ENCODE measurements at places on chromosomes 7 and 10.

DNA sequence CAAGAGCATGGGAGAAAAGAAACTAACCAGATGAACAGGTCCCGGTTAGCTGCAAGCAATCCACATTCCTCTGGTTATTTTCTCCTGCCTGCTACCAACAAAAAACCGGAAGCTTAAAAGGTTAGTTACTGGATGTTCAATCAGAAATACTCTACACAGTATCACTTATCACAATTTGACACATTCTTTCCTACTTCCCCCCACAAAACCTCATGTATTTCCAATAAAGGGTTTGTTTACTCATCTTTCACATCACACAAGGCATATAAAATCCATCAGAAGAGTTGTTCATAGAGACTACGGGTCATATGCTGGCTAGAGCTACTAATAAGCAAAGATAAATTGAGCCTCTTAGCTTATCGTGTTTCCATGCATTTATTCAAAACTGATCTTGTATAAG lies 4.8 kb downstream of the SLC25A28 start:
- DNase-seq = no peak

DNA sequence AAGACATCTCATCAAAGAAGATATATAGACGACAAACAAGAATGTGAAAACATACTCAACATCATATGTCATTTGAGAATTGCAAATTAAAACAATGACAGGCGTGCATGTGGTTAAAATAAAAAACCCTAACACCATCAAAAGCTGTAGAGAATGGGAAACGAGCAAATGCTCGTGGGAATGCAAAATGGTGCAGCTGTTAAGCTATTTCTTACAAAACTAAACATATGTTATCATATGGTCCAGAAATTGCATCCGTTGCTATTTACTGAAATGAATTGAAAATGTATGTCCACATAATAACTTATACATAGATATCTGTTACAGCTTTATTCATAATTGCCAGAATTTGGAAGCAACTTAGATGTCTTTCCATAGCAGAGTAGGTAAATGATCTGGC lies 574.4 kb downstream of the TNS3 start:
- DNase-seq = no peak

- DNase-seq = no peak
These were observed 81.1 kb downstream of the RGS10 start for GRCh38 chr10:119461380-119461779.

DNA sequence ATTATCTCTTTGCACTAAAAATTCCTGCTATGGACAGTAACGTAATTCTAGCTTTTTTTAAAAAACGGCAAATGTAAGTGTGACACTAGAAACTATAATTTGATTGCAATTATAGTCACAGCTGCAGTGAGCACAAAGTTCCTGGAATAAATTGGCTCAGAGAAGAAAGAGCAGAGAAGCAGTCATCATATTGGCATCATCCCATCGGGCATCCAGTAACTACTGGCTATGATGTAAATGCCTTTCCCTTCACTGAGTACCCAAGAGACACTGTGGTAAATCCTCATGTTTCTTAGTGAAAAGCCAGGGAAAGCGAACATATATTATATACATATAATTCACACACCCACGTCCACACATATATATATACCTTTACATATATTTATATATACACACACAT lies 43.6 kb downstream of the PIP4K2A start:
- peak; percentile 78 for DNase-seq

DNA sequence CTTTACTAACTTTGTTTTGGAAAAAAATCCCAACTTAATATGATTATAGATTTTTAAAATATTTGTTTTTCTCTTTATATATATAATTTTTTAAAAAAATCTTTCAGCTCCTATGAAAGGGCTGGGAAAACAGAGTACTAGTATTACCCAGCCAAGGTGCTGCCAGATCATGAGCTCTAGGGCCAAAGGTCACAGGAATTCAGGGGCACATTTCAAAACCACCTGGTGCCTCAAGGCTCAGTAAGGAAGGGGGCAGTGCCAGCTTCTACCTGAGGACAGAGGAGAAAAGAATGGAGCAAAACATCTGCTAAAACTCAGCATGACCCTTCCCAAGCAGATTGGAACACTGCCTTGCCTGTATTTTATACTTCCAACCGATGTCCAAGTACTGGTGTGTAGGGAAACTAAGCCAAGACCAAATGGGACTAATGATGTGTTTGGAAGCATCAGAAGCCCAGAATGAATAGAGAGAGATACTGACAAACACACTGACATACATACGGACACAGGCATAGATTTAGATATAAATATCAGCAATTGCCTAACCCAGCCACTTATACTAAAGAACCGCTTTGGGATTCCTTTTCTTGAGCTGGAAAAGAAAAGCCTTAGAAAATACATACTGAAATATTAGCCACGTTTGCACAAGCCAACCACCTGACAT lies 667.3 kb downstream of the PARD3 start:
- DNase-seq = no peak

DNA sequence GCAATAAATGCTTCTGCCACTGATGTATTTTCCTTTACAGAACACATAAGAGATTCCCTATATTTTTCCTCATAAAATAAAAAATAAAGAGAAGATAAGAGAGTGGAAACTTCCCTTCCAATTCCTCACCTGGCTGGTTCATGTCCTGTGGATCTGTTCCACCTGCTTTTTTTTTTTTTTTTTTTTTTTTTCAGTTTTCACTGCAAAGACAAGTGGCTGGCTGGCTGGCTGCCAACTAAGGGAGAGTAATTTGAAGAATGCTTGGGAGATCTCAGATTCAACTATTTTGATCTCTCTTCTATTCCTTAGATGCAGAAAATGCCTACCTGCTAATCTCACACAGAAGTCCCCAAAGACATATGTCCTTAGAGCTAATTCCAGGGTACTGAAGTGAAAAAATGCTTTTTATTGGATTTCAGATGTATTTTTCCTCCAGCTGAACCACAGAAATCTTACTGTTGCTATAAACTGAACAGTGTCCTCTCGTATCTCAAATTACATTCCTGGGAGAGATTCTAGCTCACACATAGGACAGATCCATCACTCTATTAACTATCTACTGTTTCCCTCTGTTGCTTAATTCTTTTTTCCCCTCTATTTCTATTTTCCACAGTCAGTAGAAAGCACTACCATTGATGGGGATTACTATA lies 120.8 kb downstream of the NRCAM start:
- DNase-seq = no peak

DNA sequence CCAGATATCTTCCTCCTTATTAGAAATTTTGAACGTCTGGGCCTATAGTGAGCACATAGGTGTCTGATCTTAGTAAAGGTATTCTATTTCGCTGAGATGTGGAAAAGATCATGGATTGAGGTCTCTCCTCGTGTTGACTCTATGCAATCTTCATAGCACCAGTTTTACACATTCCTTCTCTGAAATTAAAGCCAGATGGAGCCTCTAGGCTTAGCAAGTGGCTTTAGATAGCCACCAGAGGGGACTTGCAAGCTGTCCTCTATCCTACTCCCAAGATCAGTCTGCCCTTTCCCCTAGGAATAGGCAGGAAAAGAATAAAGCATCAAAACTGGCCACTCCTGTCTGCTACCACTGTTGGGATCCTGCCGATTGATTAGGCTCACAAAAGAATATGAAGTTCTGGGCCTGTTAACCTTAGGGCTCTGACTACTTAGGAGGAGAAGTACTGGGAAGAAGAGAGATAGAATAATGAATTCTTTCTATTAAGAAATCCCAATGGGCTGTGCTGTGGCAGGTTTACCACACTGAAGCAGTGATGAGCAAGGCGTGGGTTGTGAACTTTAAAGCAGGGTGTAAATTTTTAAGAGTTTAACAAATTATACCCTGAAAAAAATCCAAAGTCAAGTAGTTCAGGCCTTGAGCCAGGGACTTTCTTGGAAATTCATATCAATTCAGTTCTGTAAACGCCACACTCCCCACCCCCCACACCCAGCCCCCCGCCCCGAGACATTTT lies 2.2 kb upstream of the STRIP2 start:
- peak; percentile 44 for DNase-seq

GRCh38 chr10:14748441-14748840 lies 26.3 kb downstream of the FAM107B start:
- no peak for DNase-seq

DNA sequence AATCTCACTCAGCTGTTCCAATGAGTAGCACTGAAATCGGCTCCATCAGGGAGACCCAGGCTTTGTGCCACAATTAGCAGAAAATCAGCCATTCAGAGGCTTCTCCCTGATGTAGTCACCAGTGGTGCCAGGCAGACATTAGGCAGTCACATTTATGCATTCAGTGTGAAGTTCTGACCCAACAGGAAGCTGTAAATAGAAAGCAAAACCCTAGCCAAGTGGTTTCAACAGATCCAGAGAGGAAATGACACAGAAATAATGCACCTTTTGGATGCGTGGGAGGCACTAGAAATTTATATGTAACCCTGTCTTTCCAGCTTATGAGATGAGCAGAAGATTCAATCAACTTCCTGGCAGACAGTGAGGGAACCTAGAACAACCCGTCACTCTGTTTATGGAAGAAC lies 186.4 kb downstream of the PDE1C start:
- peak; percentile 70 for DNase-seq

GRCh38 chr10:112475575-112476218 lies 28.7 kb downstream of the VTI1A start:
- peak; percentile 39 for DNase-seq

- no peak for DNase-seq
These were observed 76.5 kb downstream of the PPP1R17 start for GRCh38 chr7:31763548-31763947.

DNA sequence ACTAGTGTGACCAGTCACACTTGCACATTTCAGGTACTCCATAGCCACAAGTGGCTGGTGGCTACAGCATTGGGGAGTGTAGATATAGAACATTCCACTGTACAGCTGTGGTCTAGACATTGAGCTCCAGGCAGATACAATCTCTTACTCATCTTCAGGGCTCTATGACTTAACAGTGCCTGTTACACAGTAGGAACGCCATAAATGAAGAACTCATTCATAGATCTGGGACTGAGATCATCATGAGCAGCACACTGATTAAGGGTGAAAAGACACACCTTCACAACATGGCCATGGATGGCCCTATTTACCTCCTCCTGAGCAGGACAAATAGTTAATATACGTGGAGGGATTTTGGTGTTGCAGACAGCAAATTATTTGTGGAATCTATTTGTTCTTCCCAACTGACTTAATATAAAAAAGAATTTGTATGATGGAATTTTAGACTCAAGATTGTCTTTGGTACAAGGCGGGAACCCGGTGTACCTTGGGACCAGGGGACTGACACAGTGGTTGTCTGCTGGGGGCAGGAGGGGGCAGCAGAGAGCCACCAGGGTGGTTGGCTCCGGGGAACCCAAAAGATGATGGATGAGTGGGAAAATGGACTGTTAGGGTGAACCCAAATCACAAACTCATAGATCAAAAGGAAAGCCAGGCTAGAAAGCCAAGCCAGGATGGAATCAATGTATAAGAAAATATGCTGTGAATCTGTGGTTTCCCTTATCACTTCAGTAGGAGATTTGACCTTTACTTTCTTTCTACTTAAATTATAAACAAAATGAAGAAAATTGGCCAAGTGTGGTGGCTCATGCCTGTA lies 24.3 kb upstream of the CPA2 start:
- DNase-seq = peak; percentile 33

DNA sequence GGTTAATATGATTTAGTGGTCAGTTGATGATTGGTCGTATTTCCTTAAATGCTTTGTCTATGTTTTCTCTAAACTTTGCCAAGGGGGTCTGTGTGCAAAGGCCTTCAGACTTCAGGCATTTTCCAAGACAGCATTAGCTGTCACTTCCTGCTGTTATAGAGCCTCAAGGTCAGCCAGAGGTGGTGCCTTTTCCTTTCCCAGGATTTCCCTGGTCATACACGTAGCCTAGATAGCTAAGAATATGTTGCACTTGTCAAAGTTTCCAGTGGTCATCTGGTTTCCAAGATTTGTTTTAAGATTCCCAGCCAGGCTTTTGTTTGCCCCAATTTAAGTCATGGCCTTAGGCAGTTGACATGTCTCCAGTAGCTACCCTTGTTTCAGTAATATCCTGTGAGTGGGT lies 133.2 kb upstream of the IGFBP3 start:
- DNase-seq = no peak

DNA sequence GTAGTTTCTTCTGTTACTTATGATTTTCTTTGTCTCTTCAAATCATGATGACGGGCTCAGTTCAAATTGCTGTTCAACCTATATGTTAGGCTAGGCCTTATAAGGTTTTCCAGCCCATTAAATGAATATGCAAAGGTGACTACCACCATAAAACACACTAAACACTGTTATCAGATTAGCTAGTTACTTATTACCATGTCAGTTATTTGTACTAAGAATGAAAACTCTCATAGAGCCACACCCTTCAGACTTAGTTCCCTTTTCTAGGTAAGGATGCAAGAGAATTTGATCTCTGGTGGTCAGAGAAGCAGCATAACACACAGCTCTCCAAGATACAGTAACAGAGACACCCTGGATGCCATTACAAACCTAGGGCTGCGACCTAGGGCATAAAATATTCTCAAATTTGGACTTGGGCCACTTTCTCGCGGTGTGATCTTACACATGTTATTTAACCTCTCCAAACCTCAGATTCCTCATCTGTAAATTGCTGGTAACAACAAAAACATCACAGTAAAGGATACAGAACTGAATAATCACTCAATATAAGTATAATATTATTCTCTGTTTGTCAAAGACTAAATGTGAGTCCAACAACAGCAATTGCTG lies 35.6 kb downstream of the ANKMY2 start:
- peak; percentile 10 for DNase-seq

DNA sequence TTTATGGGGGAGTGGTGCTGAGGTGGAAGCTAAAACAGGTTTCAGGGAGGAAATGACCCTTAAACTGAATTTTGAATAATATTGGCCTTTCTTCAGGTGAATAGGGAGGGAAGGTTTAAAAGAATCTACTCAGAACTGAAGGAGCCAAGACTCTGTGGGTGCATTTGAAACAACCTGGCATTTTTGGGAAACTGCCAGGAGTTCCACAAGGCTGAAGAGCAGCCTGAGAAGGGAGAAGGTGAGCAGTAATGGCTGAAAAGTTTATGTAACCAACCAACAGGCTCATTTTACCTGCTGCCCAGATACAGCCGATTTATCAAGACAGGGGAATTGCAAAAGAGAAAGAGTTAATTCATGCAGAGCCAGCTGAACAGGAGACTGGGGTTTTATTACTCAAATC lies 4.0 kb upstream of the PANK1 start:
- no peak for DNase-seq

DNA sequence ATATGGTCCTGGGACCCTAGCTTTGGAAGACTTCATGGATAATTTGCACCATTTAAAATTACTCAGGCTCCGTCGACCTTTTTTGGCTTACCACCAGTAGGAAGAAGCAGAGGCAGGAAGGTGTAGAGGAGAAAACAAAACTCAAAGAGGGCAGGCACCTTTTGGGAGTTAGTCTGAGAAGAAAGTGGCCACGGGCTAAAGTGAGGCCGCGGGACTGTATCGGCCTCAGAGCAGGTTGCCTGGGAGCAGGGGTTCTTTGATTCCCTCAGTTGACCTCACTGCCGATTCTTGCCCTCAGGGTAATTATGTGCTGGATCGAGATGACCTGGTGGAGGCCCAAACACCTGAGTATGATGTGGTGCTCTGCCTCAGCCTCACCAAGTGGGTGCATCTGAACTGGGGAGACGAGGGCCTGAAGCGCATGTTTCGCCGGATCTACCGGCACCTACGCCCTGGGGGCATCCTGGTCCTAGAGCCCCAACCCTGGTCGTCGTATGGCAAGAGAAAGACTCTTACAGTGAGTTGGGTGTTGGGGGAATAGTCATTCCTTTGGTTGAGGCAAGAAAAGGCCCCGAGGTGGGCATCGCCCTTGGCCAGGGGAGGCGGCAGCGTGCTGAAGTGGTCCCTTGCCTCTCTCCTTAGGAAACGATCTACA lies 3.1 kb downstream of the MEPCE start:
- no peak for DNase-seq

- DNase-seq = no peak
These were observed 52.0 kb downstream of the TSPAN15 start for GRCh38 chr10:69503001-69503895.

Data from AG10803 (cell line).